Activated T-helper 1 cell treated with anti-CD3 and anti-CD28 coated beads, Interleukin-12 subunit alpha, Interleukin-12 subunit beta, Interleukin-2, Interleukin-4 antibody, amounts not matched to agents 30 ng/mL and 10 ng/mL and 1 ng/mL, durations not matched to agents 14 hours and 24 hours and 36 hours (primary cell): ENCODE measurements at places on chromosomes 13 and 19. TPM values are rescaled to one million over a fixed set of nuclear protein-coding genes. Genes with fewer than 3 reads are reported as not detected.

DNA sequence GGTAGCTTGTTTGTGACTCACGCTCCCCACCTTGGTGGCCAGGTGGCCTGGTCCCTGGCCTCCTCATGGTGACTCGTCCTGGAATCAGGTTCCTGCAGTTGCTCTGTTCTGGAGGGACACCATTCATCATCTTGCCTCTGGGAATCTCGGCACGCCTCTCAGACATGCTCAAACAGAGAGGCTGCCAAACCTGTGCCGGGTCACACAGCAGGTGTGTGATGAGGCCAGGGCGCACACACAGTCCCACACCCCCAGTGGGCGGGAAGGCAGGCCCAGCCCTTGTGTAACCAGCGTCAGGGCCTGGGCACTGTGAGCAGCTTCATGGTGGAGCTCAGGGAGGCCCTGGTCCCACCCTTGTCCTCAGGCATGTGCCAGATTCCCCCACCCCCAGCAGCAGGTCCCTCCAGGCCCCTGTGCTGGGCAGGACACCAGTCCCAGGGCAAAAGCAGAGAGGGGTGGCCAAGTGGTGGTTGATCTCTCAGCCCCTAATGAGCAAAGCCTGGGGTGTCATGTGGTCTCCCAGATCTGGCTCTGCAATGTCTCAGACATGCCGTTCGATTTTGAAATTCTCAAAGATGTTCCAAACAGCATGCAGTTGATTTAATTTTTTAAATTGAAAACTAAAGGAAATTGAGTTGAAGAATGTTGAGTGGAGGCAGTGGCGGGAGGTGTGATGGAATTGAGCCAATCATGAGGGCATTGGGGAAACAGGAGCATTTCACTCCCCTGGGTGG lies 12.1 kb downstream of the CEBPA start:
- no peak for DNase-seq

- DNase-seq: no peak
Observed at GRCh38 chr13:33150126-33150525, 133.9 kb downstream of the KL start.

GRCh38 chr19:40344422-40344821 lies 3.8 kb downstream of the C19orf47 start:
- no peak for DNase-seq

DNA sequence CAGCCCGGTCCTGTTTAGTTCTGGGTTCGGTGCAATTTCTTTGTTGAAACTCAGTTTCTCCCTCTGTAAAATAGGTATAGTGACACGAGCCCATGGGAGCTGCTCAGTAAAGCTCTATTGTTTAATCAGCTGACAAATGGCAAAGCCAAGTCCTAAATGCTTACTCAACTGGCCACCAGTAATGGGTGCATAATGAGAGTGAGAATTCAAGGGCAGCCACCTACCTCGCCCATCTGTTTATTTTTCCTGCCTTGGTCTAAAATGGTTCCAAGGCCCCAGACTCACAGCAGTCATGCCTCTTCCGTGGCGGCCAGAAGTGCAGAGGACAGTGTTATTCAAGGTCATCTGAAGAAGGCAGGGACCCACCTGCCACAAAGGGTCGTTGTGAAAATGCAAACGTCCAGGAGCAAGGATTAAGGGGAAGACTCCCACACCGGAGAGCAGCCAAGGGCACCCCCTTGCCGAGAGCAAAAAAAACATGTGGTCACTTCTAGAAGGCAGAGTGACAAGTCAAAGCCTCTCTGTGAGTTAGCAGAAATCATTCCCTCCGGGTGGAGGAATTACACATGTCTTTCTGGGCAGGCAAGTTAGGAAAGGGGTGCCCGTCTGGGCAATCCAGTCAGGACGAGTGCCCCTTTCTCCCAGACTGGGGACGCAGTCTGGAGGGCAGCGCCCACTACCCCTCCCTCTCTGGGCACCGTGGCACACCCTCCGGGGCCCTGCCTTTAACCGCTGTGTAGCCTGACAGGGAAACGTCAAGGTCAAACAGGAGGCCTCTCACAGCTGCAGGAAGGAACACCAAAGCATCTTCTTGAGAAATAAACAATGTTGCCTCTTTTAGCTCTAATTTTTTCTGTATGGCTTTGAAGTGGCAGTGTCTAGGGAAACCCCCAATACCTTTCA lies 186.2 kb downstream of the FOXO1 start:
- DNase-seq: no peak

Gene ZNF30
- total RNA-seq: 3.4 and 4.5 TPM in 2 replicates

Gene KATNAL1
- total RNA-seq: 8.2 and 8.5 TPM in 2 replicates

DNA sequence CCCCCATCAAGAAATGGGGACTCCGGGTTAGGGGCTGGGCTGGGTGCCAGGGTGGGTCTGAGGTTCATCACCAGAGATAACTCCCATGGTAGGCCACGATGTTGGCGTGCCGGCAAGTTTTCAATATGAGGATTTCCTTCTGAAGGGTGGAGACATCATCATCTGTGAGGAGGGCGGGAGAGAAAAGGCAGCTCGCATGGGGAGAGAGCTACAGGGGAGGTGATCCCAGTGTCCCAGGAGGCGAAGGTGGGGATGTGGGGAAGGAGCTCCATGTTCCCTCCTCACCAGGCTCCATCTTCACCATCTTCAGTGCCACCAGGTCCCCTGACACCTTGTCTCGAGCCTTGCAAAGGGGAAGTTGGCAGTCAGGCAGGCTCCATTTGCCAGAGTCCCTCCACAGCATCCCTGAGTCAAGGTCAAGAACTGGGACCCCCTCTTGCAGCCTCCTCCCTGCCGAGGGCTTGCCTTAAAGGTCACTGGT lies 430 bp downstream of the MAP4K1 start:
- peak; percentile 7 for DNase-seq

Gene ONECUT3
- not detected in 2 replicates for total RNA-seq

Gene ZFP30
- total RNA-seq: 9.6 and 10.1 TPM in 2 replicates

DNA sequence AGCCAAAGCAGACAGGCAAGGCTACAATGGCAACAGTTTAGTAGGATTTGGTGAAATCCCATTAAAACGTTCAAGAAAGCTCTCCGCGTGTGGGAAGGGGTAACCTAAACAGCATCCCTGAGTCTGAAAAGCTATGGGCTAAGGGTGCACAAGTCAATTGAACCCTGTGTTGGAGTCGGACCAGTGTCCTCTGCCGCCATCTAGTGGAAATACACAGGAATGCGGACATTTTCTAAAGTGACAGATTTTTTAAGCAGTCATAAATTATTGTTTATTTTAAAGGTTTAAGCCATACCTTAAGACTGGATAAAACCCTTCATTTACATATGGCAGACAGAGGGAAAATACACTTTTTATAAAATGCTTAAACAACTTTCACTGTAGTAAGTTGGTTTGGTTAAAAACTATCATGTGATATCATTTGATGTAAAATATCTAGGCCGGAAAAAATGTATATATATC lies 26.5 kb upstream of the LSM14A start:
- DNase-seq: peak; percentile 31

DNA sequence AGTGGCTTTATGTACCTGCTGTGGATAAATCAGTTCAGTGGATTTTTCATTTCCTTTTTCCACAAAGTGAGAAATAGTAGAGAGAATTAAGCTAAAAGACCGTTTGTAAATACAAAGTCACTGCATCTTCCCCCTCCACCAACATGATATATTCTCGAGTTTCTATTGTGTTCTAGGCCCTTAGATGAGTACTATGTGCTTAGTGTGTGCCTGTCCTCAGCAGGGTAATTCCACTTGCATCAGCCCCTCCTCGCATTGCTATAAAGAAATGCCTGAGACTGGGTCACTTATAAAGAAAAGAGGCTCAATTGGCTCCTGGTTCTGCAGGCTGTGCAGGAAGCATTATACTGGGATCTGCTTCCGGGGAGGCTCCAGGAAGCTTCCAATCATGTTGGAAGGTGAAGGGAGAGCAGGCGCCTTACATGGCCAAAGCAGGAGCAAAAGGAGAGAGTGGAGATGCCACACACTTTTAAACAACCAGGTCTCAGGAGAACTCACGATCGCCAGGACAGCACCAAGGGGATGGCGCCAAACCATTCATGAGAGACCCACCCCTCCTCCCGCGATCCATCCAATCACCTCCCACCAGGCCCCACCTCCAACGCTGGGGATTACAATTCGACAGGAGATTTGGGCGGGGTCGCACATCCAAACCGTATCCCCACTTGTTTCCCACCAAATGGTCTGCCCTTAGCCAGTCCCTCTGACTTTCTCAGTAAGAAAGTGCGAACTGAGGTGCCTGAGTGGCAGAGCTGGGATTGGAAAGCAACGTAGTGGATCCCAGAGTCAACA lies 102.3 kb upstream of the ABCC4 start:
- DNase-seq: no peak

GRCh38 chr13:52383366-52383765 lies 22.6 kb downstream of the THSD1 start:
- DNase-seq: no peak

GRCh38 chr13:31369213-31369612 lies 169.4 kb downstream of the B3GLCT start:
- DNase-seq: no peak

- DNase-seq: no peak
Observed at GRCh38 chr19:29054886-29055675, 157.9 kb downstream of the UQCRFS1 start.

DNA sequence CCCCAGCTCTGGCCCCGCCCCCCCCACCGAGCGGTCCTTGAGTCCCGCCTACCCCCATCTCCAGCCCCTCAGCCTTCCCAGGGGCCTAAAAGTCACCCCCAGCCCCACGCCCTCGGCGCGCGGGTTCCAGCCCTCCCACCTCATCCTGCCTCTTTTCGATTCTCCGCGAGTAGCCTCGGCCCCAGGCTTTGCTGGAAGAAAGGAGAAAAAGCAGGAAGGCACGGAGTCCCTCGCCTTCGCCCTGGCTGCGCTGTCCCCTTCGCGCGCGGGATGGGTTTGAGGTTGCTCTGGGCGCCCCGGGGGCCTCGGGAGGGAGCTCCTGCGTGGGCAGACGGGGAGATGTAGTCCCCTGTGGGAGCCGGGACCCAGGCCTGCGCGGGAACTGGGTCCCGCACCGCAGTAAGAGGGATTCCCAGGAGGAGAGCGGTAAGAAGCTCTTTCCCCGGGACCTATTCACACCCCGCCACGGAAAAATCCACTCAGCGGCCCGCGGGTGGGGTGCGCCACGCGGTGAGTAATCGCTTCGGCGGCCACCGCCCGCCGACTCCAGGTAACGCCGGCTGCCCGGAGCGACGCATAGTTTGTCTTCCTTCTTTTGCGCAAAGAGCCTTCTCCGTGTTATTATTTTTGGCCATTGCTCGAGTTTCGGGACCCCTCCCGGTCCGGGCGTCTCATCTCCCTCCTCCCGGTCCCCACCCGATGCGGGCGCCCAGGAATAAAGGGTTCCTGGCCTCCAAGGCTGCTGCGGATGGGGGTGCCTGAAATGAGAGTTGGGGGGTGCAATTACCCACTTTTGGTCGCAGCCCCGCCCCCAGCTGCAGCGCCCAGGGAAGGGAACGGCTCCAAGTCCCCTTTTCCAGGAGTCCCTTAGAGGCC lies 865 bp upstream of the CRLF1 start:
- no peak for DNase-seq

Gene DMPK
- total RNA-seq: 22.8 and 23.9 TPM in 2 replicates

Gene ZNF763
- 0.49 and 1.1 TPM in 2 replicates for total RNA-seq

Gene ZSCAN1
- total RNA-seq: not detected in 2 replicates

- no peak for DNase-seq
Observed at GRCh38 chr13:76266561-76266960, 619.6 kb downstream of the KCTD12 start.

GRCh38 chr13:53137779-53138178 lies 109.2 kb downstream of the OLFM4 start:
- DNase-seq: no peak
